ENCODE measurements at places on chromosomes 5 and 9.

DNA sequence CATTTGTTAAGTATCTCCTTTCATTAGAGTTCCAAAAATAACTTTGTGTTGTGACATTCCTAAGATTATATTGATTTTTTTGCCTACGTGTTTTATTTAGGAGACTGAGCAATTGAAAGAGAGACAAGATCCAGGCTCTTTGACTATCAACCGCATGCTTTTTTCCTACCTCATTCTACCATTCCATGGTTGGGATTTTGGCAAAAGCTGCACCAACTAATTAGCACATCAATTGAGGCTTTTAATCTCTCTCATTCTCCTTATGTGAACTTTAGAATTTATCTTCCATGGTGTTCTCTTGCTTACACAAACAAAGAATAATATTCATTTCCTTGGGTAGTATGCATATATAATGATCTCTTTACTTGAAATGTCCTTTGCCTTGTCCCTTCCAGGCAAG lies 338.7 kb upstream of the SMC2 start:
- no peak for DNase-seq

DNA sequence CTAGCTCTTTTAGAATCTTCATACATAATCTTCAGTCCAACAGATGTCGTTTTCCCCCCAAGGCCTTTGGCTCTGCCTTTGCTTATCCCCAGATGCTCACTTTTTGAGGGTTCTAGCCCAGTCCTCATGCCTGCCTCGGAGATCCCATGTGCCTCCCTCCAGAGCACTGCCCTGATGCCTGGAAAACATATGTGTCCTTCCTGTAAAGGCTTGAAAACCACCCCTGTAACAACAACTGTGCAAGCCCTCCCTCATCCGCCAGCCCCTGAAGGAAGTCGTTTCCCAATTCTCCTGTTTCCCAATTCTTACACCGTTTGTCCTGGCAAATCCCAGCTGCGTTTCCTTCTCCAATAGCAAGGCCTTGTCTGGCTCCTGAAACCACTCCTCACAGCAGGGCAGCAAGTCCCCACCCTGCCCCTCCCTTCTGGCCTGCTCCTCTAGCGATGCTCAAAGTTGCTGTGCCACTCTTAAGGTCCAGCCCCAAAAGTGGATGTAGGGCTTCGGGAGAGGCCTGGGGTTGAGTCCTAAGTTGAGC lies 52.2 kb downstream of the SLC36A1 start:
- DNase-seq: no peak

DNA sequence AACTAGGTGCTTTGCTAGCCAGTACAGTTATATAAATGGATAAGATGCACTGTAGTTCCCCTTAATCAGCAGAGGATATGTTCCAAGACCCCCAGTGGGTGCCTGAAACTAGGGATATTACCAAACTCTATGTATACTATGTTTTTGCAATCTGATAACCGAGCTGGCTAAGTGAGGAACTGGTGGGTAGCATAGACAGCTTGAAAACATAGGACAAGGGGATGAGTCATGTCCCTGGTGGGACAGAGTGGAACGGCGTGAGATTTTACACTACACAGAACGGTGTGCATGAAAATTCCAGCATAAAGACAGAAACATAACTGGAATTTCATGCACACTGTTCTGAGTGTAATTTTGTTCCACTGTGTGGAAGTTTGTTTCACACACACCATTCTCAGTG lies 86.9 kb downstream of the BASP1 start:
- no peak for DNase-seq

DNA sequence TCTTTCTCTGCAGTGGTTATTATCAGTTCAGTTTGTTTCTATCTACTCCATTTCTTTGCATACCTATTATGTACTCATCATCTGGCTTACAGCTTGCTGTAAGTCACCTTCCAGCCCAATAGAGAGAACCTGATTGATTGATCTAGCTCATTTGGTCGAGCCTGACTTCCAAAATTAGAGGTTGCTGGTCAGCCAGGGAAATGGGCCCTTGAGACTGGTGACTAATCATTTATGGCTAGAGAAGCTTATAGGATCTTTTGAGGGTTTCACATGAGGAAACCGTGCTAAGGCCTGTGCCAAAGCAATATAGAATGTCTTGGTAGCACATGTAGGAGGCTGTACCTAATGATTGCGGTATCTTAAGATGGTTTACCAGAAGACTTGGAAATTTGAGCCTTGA lies 5.8 kb downstream of the SREK1 start:
- no peak for DNase-seq

DNA sequence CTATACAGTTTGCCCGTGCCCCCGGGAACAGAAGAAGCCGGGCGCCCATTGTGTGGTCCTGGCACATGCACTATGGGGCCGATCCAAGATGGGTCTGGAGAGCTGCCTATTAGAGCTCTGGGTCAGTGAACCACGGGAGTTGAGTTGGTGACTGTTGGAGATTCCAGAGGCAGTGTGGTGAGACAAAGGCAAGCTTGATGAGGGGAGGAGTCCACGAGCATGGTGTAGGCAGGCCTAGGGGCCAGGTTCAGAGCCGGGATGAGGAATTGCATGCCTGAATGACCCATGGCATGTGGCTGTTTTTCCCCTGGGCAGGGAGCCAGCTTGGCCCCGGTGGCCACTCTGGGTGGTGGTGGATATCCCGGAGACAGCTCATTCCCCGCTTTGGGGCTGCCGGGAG lies 84.4 kb upstream of the STC2 start:
- no peak for DNase-seq

DNA sequence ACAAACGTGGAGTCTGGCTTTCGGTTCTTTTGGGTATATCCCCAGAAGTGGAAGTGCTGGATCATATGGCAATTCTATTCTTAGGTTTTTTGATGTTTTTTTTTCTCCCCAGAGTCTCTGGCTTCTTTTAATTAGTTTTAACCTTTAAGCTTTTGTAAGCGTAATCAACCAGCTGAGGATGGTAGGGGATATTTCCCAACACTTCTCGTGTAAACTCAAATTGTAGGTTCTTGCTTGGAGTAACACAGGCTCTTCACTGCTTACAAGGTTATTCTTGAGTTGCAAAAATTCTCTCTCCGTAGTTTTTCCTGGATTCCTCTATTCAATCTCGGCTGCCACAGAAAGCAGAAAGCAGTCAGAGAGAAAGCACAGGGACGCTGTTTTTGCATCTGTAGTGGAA lies 11.9 kb downstream of the LAMC3 start:
- no peak for DNase-seq

GRCh38 chr9:65403721-65404120 lies 118.7 kb upstream of the FOXD4L5 start:
- DNase-seq: no peak

- DNase-seq: no peak
These were observed 21.0 kb downstream of the NIPBL start for GRCh38 chr5:36897616-36898015.

- DNase-seq: no peak
These were observed 7.6 kb downstream of the NTRK2 start for GRCh38 chr9:84677080-84677479.

- DNase-seq: no peak
These were observed 196.9 kb downstream of the VPS13A start for GRCh38 chr9:77374266-77374665.

DNA sequence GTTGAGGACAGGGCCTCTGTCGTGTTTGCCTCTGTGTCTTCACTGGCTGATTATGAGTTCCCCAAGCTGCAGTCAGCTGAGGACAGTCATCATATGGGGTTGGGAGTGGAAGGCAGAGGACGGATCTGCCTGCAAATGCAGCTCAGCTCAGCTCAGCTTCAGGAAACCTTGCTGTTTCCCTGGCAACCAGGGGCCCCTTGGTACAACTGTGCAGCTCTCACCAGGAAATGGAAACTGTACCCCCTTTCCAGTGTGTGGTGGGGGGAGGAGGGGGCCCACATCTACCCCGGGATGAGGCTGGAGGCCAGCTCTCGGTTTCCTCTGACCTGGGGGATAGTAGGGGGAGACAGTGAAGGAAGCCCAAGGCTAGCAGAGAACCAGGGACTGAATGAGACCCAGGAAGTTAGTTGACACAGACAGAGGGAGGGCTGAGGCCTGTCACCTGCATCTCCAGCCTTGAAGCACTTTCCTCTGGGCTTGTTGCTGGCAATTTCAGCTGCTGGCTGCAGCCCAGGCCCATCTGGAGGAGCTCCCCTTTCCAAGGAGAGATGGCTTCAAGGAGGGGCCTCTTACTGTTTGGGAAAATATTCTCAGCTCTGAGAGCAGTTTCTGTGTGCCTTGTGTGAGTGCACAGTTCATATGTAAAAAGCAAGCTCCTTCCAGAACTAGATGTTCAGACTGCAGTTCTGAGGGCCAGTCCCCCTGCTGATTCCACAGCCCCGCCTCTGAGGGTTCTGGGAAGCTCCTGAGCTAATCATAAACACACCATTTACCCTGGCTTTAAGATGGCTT lies 6.9 kb downstream of the ANXA6 start:
- peak; percentile 44 for DNase-seq

DNA sequence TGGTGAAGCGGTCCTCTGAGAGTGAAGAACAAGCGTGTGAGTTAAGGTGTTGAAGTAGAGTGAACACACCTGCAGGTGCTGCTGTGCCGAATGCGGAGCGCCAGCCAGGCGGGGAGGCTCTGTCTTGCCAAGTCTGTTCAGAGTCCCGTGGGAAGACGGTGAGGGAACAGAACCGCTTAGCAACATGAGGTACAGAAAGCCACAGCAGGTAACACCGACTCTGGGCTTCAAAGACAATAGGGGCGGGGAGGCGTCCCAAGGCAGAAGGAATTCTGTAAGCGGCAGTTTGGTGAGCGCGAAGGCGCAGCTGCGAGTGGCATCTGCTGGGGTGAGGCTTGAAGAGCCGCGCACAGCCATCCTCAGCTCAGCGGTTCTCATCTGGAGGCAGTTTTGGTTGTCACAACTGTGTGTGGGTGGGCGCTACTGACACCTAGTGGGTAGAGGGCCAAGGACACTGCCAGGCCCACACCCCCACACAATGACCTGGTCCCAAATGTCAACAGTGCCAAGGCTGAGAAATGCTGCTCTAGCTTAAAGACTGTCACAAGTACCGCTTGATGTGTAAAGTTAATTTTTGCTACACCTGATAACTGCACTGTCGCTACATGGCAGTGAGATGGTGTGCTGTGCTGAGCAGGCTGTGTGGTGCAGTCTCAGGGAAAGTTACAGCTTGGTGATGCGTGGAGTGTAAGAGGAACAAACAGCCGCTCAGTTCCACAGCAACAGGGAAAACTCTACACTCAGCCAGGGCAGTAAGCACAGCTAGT lies 67.4 kb upstream of the TBC1D9B start:
- no peak for DNase-seq

DNA sequence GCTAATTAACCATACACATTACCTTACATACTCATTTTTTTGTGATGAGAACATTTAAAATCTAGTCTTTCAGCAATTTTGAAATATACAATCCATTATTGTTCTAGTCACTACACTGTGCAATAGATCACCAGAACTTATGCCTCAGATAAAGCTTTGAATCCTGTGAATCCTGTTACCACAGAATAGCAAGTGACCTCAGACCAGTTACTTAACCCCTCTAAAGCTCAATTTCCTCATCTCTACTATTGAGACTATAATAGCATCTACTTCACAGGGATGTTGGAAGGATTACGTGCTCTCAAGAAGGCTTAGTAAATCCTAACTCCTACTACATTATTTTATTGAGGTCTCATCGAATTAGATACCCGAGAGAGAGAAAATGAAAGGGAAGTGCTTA lies 60.2 kb upstream of the PIP5K1B start:
- DNase-seq: no peak

GRCh38 chr5:116076496-116076895 lies 8.3 kb upstream of the COMMD10 start:
- DNase-seq: no peak
